Left ventricle myocardium inferior (tissue), 1 donor: ENCODE measurements at places on chromosomes 11 and 22. TPM values are rescaled to one million over a fixed set of nuclear protein-coding genes. Genes with fewer than 3 reads are reported as not detected.

DNA sequence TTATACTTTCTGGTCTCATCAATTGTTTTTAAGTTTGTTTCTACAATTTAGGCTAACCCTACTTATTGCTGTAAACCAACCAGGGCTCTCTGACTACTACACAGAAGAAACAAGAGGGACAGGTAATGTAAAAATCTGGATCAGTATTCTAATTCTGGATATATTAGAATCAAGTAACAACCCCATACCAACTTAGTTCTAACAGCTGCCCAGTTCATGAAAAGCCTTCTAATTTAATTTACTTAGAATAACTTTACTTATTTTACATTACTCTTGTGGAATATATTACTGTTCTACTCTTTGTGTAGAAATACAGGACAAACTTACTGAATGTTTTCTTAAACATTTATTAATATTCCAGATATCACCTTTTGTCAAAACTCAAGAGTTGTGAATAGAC is 45.5 kb upstream of the DBX1 start:
- DNase-seq = no peak
- peaks cover 83% of the 10 kb centered on the region for H3K27me3 ChIP-seq
- peaks cover 5% of the 10 kb centered on the region for H3K4me1 ChIP-seq
- no peak overlapping the region for H3K27ac ChIP-seq
- no peak overlapping the region for H3K4me3 ChIP-seq

MPZL2 gene
- 13.4 TPM for total RNA-seq

DNA sequence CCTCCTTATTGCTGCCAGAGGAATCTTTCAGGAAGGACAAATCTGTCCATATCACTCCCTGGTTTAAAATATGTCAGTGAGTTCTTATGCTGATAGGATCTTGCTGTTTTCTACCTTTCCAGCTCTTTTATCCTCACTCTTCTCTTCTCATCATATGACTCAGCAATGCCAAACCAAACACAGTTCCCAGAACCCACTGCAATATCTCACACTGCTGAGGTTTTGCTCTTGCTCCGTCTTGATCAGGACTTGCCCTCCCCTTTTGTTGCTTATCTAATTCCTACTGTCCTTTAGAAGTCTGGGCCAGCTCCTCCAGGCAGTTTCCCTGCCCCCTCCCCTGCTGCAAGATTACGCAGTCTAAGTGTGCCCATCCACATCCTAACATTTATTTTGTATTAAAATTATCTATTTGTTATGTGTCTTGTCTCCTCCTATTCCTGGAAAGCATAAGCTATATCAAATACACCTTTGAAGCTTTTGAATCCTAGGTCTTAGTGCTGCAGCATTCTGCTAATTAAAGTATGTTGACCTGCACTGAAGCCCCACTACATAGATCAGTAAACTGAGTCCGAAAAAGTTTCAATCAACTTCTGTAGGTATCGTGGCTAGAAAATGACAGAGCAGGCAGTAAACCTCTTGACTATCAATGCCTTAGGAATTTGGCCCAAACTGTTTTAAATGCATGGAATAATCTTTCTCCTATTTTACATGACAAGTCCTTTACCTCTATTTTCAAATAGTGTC is 119.2 kb upstream of the C11orf87 start:
- H3K27me3 ChIP-seq = no peaks in the 10 kb centered on the region
- H3K36me3 ChIP-seq = no peaks in the 10 kb centered on the region
- H3K27ac ChIP-seq = no peak overlapping the region
- H3K4me1 ChIP-seq = peaks cover 14% of the 10 kb centered on the region

DNA sequence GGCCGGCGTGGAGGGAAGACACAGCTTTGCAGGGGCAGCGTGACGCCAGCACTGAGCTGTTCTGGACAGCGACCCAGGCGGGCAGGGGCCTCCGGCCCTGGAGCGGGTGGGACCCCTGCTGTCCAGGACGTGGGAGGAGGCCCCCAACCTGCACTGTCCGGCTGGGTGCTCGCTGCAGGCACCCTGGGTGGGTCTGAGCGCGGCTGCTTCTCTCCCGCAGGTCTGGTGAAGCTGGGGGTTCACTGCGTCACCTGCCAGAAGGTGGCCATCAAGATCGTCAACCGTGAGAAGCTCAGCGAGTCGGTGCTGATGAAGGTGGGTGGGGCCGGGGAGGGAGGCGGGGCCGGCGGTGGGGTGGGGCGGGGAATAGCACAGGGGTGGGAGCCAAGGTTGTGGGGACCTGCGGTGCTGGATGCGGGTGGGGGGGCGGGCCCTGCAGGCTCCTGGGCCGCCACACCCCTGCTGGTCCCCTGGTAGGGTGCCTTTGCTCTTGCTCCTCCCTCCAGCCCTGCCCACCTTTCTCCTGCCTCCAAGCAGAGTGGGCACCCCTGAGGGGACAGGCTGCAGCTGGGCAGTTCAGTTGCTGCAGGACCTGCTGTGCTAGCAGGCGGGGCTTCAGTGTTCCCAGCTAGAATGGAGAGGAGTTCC is 46.2 kb downstream of the BRSK2 start:
- no peak overlapping the region for H3K27ac ChIP-seq
- H3K27me3 ChIP-seq = peaks cover 38% of the 10 kb centered on the region
- DNase-seq = no peak
- H3K36me3 ChIP-seq = no peaks in the 10 kb centered on the region
- no peak overlapping the region for H3K4me3 ChIP-seq

- no peak for DNase-seq
- H3K4me3 ChIP-seq = no peak overlapping the region
- H3K27ac ChIP-seq = peak overlapping the region; percentile 49
These were observed 14.0 kb upstream of the NRGN start for GRCh38 chr11:124725719-124726105.

- no peak overlapping the region for H3K4me3 ChIP-seq
- H3K27me3 ChIP-seq = no peaks in the 10 kb centered on the region
- no peak for DNase-seq
- no peak overlapping the region for H3K27ac ChIP-seq
- peaks cover 100% of the 10 kb centered on the region for H3K36me3 ChIP-seq
- H3K4me1 ChIP-seq = no peaks in the 10 kb centered on the region
These were observed 54.8 kb downstream of the SBF1 start for GRCh38 chr22:50420015-50420414.

EHBP1L1 gene
- total RNA-seq = 69.5 TPM

DNA sequence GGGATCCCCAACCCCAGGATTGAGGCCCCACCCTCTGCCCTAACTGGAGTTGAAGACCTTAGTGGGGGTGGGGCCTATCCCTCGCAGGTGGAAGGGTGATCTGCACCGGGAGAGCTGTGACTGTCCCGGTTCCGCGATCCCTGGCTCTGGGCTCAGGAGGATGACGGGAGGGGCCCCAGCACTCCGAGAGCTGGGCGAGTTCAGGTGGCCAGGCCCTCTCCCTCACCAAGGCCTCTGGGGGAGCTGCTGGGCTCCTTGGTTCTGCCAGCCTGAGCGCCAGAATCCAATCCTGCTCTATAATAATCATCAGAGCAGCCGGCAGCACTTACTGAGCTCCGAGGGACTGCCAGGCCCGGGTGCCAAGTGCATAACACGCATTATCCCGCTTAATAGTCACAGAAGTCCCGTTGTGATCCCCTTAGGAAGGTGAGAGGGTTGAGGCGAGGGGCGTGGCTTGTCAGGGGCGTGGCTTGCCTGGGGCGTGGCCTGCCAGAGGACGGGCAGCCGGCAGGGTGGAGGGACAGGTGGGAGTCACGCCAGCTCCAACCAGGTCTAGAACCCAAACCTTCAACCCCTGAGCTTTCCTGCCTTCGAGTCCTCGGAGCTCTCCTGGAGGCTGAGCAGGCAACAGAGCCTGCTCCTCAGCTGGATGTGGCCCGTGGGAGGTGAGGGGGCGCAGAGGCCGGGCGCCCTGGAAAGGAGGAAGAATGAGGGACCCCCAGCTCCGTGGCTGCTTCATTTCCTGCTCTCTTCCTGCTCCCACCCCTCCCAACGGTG is 7.3 kb upstream of the SYT7 start:
- H3K27me3 ChIP-seq = peaks cover 3% of the 10 kb centered on the region
- H3K4me1 ChIP-seq = peaks cover 30% of the 10 kb centered on the region
- peak overlapping the region; percentile 71 for H3K4me3 ChIP-seq
- H3K36me3 ChIP-seq = no peaks in the 10 kb centered on the region

DNA sequence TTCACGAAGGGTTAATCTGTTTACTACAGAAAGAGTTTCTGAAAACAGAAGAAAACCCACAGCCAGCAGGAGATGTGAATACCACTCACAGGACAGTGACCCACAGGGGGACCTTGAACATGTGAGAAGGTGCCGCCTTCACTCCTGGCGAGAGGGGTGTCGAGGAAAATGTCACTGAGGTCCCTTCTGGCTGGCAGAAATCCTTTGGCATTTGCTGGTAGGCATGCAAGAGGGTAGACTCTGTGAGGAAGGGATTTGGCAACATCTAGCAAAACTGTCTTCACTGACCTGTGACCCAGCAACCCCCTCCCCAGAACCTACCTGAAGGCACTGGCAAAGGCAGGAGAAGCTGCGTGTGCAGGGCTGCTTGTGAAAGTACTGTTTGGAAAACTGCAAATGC is 8.6 kb downstream of the KCNQ1 start:
- peaks cover 26% of the 10 kb centered on the region for H3K4me1 ChIP-seq
- H3K4me3 ChIP-seq = no peak overlapping the region
- peaks cover 8% of the 10 kb centered on the region for H3K27me3 ChIP-seq
- no peaks in the 10 kb centered on the region for H3K36me3 ChIP-seq
- DNase-seq = no peak

GRCh38 chr11:43943931-43944751 is 1.7 kb downstream of the C11orf96 start:
- H3K4me1 ChIP-seq = peaks cover 53% of the 10 kb centered on the region
- no peaks in the 10 kb centered on the region for H3K36me3 ChIP-seq
- DNase-seq = no peak

GRCh38 chr11:110407315-110407714 is 22.4 kb upstream of the FDX1 start:
- H3K27ac ChIP-seq = no peak overlapping the region
- H3K36me3 ChIP-seq = no peaks in the 10 kb centered on the region
- H3K27me3 ChIP-seq = no peaks in the 10 kb centered on the region
- no peak for DNase-seq
- H3K4me3 ChIP-seq = no peak overlapping the region

DNA sequence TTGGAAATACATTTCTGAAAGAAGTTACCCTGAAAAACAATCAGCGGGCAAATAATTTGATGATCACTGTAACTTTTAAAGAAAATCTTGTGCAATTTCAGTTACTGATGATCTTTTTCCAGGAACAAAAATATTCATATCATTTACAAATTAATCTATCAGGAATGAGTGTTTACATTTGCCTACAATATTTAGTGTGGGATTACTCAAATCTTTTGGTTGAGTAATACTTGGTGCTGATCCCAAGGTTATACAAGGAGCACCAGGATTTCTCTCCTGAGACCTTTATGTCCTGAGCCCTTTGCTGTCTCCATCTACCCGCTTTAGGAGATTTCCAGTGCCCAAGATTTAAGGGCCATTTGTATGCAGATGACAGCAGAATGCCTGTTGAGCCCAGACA is 116.1 kb downstream of the ATXN10 start:
- peaks cover 39% of the 10 kb centered on the region for H3K4me1 ChIP-seq
- no peak overlapping the region for H3K4me3 ChIP-seq
- no peak overlapping the region for H3K27ac ChIP-seq
- H3K36me3 ChIP-seq = no peaks in the 10 kb centered on the region
- no peaks in the 10 kb centered on the region for H3K27me3 ChIP-seq

GRCh38 chr11:116731821-116732220 is 41.0 kb downstream of the BUD13 start:
- DNase-seq = no peak
- H3K27me3 ChIP-seq = peaks cover 48% of the 10 kb centered on the region
- peaks cover 16% of the 10 kb centered on the region for H3K4me1 ChIP-seq
- no peak overlapping the region for H3K4me3 ChIP-seq
- no peaks in the 10 kb centered on the region for H3K36me3 ChIP-seq

GRCh38 chr11:76120513-76121101 is 85.7 kb downstream of the WNT11 start:
- no peaks in the 10 kb centered on the region for H3K27me3 ChIP-seq
- DNase-seq = no peak
- peaks cover 71% of the 10 kb centered on the region for H3K4me1 ChIP-seq

DNA sequence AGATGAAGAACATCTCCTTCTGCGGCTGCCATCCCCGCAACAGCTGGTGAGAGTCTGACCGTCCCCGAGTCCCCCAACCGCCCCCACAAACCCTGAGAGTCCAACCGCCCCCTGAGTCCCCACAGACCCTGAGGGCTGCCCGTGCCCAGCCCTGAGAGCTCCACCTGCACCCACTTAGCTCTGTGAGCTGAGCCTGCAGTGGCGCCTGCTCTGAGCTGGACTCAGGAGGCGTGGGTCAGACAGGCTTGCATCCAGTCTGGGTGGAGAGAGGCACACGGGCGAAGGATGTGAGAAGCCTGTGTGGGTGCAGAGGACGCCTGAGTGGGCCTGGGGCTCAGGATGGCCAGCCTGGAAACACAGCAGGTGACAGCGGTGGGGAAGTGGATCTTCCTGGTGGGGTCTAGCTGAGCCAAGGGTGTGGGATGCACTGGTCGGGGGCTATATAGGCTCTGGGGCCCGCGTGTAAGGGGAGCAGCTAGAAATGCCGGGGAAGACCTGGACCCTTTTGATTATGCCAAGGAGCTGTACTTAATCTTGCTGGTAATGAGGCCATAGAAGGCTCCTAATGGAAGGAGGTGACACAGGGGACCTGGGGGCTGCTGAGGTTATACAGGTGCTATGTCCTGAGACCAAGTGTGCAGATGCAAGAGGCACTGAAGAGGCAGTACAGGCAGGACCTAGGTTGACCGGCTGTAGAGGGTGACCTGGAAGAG is 6.5 kb downstream of the MAPK8IP2 start:
- DNase-seq = no peak
- H3K27me3 ChIP-seq = peaks cover 88% of the 10 kb centered on the region
- peaks cover 6% of the 10 kb centered on the region for H3K4me1 ChIP-seq
- no peaks in the 10 kb centered on the region for H3K36me3 ChIP-seq
- H3K27ac ChIP-seq = no peak overlapping the region

PATE2 gene
- not detected for total RNA-seq

DNA sequence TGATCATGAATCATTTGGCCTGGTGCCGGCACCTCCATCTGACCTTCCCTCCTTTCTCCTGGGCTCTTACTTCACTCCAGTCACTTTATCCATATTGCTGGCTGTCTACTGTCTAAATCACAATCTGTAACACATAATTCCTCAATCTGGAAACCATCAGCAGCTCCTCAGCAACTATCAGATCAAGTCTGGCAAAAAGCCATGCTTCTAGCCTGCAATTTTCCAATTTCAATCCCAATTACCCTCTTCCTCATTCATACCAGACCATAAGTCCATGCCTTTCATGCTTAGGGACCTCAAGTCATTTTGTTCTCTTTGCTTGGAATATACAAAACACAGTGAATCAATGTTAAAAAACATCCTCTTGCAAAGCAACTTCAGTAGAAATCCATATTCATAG is 882.8 kb upstream of the ANO3 start:
- no peaks in the 10 kb centered on the region for H3K36me3 ChIP-seq
- DNase-seq = no peak
- no peaks in the 10 kb centered on the region for H3K27me3 ChIP-seq

ETS1 gene
- total RNA-seq = 45.3 TPM

UPB1 gene
- total RNA-seq = 1.1 TPM
